ENCODE measurements at places on chromosomes 12 and 14. TPM values are rescaled to one million over a fixed set of nuclear protein-coding genes. Genes with fewer than 3 reads are reported as not detected.

Gene SLC25A47
- total RNA-seq: not detected

Gene PLEKHG3
- total RNA-seq: 1.5 TPM

Gene SLCO1A2
- total RNA-seq: not detected

Gene TTC6
- not detected for total RNA-seq

Gene CMTM5
- total RNA-seq: not detected

Gene FGF6
- total RNA-seq: not detected

Gene PLA2G1B
- total RNA-seq: not detected

Gene RTL1
- not detected for total RNA-seq

Gene REP15
- 4.7 TPM for total RNA-seq

Gene CLEC4C
- not detected for total RNA-seq

Gene CLEC1B
- not detected for total RNA-seq

Gene METAP2
- total RNA-seq: 80.3 TPM

Gene COX8C
- total RNA-seq: not detected

Gene LRR1
- total RNA-seq: 34.9 TPM

Gene FKBP11
- 28.5 TPM for total RNA-seq

Gene ANKRD9
- total RNA-seq: 29.8 TPM
